ENCODE measurements at places on chromosomes 1 and 21.
A peak's percentile ranks its signal among the peaks of the same experiment; 100 is the strongest.

GRCh38 chr21:42343556-42343955 is 7.2 kb downstream of the TFF2 start:
- H3K4me3 ChIP-seq: no peak overlapping the region
- H3K36me3 ChIP-seq: no peaks in the 10 kb centered on the region
- H3K27me3 ChIP-seq: no peaks in the 10 kb centered on the region

- DNase-seq: peak; percentile 45
- no peak overlapping the region for H3K4me3 ChIP-seq
- no peaks in the 10 kb centered on the region for H3K27me3 ChIP-seq
Measured at GRCh38 chr1:22763487-22764200, 53.0 kb downstream of the EPHB2 start.

DNA sequence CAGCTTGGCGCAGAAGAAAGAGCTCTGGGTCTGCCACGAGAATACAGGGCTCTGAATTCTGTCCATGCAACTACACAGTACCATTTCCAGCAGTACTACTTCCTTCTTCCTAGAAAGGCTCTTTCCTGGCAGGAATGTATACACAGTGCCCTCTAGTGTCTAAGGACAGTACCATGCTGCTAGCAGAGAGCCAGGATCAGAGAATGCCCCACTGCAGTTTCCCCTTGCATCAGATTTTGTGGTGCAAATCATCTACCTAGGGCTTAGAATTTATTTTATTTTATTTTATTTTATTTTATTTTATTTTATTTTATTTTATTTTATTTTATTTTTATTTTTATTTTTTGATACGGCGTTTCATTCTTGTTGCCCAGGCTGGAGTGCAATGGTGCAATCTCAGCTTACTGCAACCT is 50.8 kb downstream of the PAX7 start:
- peaks cover 49% of the 10 kb centered on the region for H3K27me3 ChIP-seq
- H3K4me1 ChIP-seq: peaks cover 10% of the 10 kb centered on the region
- no peaks in the 10 kb centered on the region for H3K36me3 ChIP-seq

DNA sequence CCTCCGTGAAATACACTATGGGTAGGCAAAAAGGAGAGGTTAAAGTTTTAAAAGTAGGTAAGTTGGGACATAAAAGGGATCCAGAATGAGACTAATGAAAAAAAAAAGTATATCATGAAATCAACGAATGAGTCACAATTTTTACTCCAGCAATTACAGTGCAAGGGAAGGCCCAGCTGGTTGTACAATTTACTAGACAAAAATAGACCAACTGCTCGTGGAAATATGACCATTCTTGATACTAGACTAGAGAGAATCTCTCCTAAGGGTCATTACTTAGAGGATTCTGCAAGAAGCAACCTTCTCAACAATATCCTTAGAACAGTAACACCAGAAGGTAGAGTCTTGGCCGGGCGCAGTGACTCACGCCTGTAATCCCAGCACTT is 55.1 kb upstream of the EFHD2 start:
- no peak overlapping the region for H3K4me3 ChIP-seq
- no peaks in the 10 kb centered on the region for H3K4me1 ChIP-seq
- no peaks in the 10 kb centered on the region for H3K36me3 ChIP-seq

DNA sequence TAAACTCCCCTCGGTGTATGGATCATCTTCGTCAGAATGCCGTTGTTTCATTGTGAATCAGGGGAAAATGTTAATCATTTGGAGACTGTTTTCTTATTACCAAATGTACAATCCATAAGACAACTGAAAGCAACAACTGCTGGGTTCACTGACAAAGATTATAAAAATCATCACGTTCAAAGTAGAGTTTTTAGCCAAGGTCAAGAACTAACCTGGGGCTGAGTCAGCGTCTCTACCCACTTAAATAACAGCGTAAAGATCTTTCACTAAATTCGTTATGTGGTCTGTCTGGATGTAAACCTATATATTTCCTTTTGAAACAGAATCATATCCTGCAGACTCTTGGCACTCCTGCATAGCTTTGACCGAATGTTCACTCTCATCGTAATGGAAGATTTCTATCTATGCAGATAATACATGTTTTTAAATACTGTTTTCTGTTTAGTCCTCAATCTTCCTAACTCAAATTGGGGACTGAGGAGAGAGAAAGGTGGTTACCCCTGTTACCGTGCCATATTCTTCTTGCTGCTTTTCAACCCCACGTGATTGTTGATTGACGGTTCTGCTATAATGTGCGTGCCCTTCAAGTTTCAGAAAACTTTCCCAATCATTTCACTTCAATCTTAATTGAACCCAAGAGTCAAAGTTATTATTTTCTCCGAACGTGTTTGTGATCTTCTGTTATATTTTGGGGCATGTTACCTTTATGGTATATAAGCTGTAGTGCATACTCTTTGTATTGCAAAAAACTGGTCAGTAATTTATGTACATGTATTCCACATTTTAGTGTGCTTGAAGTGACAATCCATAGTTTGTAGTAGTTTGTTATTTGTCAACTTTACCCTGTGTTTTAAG is 15.6 kb upstream of the NCMAP start:
- H3K4me1 ChIP-seq: peaks cover under 1% of the 10 kb centered on the region
- H3K36me3 ChIP-seq: no peaks in the 10 kb centered on the region
- DNase-seq: no peak
- no peak overlapping the region for H3K4me3 ChIP-seq
- no peak overlapping the region for H3K27ac ChIP-seq

DNA sequence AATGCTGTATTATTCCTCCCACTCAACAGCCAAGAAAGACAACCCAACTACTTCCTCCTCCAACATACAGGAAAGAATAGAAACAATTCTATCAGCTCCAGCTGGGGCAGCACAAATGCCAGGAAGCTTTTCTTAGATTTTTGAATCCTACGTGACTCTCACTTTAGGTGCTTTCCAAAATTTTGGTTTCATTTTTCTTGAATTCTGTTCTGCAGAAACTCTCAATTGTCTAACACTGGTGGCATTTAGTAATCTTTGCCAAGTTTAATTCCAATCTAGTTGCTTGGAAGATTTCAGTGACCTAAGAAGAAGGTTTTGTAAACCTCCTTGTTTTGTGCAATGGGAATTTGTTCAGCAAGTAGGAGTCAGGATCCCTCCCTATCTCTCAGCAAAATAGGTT is 37.1 kb upstream of the DOCK7 start:
- H3K4me3 ChIP-seq: no peak overlapping the region
- H3K36me3 ChIP-seq: no peaks in the 10 kb centered on the region
- H3K27ac ChIP-seq: peak overlapping the region; percentile 60
- no peak for DNase-seq
- H3K4me1 ChIP-seq: peaks cover 26% of the 10 kb centered on the region
- no peaks in the 10 kb centered on the region for H3K27me3 ChIP-seq

GRCh38 chr1:150708595-150708994 is 11.6 kb upstream of the GOLPH3L start:
- no peak overlapping the region for H3K27ac ChIP-seq
- no peak overlapping the region for H3K4me3 ChIP-seq
- no peaks in the 10 kb centered on the region for H3K27me3 ChIP-seq
- H3K36me3 ChIP-seq: no peaks in the 10 kb centered on the region

DNA sequence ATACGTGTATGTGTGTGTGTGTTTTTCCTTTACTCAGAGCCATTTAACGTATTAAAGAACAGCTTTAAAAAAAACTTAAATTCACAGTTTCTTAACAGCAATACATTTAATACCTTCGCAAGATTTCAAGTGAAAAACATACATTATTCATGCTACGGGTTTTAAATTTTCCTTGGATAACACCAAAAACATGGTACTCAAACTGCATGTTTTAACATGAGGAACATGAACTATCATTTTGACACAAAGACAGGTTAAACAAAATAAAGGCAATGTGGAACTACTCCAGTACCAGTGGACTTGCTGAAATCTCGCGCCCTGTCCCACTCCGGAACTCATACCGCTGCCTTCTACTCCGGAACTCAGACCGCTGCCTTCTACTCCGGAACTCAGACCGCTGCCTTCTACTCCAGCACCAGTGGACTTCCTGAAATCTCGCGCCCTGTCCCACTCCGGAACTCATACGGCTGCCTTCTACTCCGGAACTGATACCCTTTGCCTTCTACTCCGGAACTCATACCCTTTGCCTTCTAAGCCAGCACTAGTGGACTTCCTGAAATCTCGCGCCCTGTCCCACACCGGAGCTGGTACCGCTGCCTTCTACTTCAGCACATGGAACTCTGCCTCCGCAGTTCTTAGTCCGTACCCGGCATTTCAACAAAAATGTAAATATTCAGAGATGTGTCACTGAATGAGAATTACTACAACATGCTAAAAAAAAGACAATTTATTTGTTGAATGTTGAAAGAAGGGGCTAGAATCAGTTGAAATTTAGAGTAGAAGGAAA is 148.6 kb downstream of the NCAM2 start:
- no peak for DNase-seq
- no peaks in the 10 kb centered on the region for H3K4me1 ChIP-seq
- H3K36me3 ChIP-seq: no peaks in the 10 kb centered on the region
- no peak overlapping the region for H3K27ac ChIP-seq
- H3K27me3 ChIP-seq: no peaks in the 10 kb centered on the region

DNA sequence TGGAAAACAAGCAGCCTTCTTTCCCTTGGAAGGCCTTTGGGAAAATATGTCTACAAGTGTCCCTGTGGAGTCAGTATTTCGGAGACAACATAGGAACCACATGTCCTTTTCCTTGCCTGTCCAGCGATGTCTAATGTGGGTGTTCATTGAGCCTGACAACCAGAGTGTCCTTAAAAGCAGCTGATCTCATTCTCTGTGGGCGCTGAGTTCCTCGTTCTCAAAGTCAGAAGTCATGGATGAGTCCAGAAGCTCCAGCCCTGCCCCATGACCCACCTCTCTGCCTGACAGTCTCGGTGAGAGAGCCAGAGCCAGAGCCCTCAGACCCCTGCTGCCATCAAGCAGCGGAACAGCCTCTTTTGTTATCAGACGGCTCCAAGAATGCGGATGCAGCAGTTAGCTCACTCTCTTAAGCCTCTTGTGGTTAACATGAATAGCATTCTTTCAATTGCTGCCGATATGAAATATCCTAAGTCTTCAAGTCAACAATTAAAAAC is 329.2 kb downstream of the TGFB2 start:
- H3K36me3 ChIP-seq: no peaks in the 10 kb centered on the region
- H3K4me1 ChIP-seq: peaks cover 19% of the 10 kb centered on the region
- DNase-seq: peak; percentile 88
- H3K27ac ChIP-seq: no peak overlapping the region
- no peak overlapping the region for H3K4me3 ChIP-seq
- H3K27me3 ChIP-seq: no peaks in the 10 kb centered on the region

DNA sequence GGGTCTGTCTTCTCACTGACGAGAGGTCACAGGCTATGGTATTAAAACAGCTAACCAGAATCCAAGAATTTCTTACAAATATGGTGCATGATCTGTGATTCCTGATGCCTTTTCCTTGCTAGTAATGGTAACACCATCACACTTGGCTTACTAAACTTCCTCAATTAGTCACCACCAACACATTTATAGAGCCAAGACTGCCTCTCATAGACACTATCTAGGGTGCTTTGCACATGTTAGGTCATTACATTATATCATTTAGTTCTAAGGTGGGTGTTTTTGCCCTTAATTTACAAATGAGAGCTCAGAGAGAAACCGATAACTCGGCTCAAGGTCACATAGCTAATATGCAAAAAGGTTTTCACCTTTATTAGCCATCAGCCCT is 8.7 kb downstream of the KIF21B start:
- no peak overlapping the region for H3K27ac ChIP-seq
- no peak for DNase-seq
- H3K4me1 ChIP-seq: peaks cover 46% of the 10 kb centered on the region
- H3K4me3 ChIP-seq: no peak overlapping the region
- H3K27me3 ChIP-seq: no peaks in the 10 kb centered on the region
- H3K36me3 ChIP-seq: no peaks in the 10 kb centered on the region

DNA sequence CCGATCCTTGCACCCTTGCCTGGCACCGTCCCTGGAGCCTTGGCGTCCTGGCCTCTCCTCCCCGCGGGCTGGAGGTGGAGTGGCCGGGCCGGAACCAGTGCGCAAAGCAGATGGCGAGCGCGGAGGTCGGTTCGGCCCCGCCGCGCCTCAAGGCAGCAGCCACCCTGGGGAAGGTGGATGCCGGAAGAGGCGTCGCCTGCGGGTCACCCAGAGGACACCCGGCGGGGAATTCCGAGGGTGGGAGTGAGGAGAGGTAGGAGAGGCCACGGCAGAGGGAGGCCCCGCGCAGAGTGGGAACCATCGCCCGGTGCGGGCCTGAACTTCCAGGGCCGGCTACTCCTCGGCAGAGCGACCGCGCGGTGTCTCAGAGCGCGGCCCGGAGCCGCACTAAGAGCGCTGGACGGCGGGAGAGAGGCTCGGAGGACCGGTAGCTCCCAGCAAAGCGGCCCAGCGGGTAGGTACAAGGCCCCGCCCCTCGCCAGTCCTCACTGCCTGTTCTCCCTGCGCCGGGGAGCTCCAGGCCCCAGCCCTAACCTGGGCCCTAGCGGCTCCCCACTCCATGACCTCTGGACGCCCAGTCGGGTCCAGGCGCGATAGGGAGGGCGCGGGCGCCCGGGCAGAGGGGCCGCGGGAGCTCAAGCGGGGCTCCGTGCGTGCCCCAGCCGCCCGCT is at the start of gene RNF207:
Gene RNF207, plus strand, starts transcription at position 271 of the 671 bp plus-strand sequence. CDS start 417 bp downstream, outside the sequence.
- H3K27ac ChIP-seq: no peak within 1 kb of the TSS
- peak; percentile 86 for DNase-seq
- peak within 1 kb of the TSS; percentile 49 for H3K4me3 ChIP-seq
- H3K27me3 ChIP-seq: peaks cover 49% of the 10 kb centered on the region
- peaks cover 14% of the 10 kb centered on the region for H3K4me1 ChIP-seq
